ENCODE measurements at places on chromosomes 4 and X.

DNA sequence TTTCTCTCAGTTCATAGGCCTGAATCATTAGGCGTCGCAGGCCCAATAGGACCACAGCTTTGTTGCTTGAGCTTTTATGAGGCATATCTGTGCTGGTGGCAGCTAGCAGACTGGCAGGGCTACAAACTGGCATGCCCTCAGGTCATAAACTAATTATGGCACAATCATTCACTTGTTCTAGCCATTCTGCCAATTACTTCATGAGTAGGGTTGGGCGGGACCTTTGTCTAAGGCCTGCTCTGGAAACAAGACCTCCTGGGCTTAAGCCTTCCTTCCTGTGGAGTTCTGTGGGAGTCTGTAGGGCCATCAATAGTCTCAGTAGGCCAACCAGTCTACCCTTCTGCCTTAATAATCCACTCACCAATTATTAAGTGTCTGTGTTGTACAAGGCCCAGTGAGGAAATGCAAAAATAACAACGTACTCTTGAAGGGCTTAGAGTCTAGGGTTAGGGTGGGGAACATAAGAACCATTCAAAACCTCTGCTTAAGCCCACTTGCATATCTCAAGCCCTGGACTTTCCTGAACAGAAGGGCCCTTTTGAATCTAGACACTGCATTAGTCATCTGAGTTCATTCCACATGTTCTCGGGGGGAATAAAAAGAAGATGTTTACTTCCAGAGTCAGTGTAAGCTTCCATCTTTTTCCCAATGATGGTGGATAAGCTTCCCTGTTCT lies 44.5 kb downstream of the SHROOM4 start:
- DNase-seq, result no peak

DNA sequence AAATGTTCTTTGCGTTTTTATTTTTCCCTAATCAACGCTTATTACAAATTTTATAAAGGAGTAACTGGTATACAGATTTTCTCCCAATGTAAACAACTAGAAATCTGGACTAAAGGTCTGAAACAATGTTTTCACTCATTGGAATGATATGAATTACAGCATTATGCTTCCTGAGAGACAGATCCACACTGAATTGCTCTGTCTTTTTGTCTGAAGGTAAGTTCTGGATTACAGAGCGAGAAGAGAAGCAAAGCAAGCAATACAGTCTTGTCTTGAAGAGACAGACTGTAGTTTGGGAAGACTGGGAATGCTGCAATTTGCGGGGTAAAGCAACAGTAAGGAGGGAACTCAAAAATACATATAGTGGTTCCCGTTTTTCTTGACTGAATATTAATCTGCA lies 262.2 kb upstream of the PABPC4L start:
- no peak for DNase-seq

DNA sequence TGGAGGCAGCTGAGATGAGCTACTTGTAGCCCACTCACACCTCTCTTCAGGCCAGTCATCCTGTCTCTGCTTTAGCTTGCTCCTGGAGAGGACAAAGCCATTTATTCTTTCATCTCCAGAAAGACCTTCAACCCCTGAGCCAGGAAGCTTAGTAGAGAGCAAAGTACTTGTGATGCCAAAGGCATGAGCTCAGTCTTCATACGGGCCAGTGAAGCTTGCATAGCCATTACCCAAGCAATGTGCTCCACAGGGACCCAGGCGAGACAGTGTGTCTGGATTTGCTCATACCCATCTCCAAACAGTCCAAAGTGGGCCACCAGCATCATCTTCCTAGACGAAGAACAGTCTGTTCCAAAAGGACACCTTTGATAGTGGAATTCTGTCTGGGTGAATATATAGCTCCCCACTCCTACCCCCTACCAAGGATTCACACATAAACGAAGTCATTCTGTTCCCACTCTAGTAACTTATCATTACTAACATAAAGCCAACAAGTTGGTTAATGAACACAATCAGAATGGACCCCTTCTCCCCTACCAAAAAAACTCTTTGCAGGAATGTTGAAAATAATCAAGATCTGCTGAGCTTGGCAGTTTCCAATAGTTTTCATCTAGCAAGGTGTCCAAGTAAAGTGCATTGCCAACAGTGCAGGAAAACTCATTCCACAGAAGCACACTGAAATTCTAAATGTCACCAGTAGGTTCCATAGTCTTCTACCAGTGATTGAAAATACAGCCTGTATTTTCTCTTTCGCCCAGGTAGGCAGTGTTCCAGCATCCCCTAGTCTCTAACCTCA lies 6.7 kb downstream of the TNMD start:
- DNase-seq, result no peak

DNA sequence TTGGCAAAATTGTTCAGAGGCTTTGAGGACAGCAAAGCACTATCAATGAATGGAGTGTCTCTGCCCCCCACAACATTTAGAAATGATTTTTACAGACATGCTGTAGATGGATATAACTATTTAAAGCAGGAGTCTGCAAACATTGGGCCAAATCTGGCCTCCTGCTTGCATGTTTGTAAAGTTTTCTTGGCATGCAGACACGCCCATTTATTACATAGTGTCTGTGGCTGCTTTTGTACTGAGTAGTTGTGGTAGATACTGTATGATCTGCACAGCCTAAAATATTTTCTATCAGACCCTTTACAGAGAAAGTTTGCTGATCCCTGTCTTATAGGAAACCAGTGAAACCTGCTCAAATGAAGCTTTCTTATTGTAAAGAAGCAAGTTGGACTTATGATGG lies 45.5 kb upstream of the PHEX start:
- no peak for DNase-seq

DNA sequence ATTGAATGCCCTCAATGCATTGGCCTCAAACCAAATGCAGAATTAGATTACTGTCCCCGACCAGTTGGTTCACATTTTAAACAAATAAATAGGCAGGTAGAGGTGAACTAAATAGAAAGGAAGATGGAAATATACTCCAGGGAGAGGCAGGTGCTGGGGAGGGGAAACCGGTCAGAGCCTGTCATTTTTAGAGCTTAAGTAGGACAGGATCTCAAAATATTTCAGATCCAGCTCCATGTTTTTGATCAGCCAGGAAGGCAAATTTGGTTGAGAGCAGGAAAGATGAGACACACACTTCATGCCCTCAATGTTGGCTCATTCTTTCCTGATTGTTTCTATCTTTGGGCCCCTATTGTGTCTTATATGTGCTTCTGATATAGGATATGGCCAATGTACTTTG lies 206.7 kb downstream of the SHROOM3 start:
- DNase-seq, result no peak

DNA sequence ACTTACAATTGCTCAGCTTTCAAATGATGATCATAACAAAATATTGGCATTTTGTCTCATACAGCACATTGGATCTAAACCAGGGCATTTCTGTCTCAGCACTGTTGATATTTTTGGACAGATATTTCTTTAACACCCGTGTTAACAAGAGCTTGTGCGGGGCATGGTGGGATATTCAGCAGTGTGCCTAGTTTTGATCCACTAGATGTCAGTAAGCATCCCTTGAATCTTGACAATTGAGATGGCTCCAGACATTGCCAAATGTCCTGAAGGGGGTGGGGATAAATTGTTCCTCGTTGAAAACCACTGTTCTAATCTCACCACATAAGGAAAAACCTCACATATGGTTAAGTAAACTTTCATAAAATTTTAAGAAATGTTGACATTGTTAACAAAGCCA lies 806.3 kb downstream of the STIM2 start:
- DNase-seq, result no peak

DNA sequence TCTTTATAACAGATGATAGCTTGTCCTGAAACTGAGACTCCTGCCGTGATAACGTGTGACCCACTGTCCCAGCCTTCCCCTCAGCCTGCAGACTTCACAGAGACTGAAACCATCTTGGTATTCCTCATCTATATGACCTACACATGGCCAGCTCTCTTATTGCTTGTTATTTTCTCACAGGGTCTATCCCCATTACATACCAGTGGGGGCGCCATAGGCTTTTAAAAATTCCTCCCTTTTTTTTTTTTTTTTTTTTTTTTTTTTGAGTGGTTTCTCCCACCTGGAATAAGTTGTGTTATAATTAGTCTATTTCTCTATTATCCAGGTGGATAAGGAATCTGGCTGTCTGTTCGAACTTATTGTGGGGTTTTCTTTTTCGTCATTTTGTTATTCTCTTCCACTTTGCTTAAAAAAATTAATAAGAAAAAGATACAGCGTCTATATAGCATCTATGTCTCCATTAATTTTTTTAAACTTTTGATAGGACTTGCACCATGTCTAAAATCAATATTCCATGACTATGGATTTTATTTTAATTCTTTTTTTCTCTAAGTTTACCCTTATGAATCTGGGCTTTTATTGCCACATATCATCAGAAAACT lies 47.2 kb downstream of the GYG2 start:
- no peak for DNase-seq

DNA sequence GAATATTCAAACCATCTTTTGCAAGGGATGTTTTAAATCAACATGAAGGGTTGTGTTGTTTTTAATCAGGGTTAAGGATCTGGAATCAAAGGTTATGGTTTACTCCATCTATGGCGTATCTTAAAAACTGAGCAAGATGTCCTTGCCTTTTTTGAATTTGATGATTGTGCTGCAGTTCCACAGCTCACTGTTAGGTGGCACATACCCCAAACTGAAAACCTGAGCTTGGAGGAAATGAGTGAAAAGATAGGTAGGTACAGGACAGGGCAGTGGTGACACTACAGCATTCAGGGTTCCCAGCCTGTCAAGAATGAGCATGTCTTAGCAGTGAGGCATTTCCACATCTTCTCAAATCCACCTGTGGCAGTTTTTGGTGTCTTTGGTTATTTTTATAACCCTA lies 13.1 kb upstream of the EOLA1 start:
- no peak for DNase-seq

- DNase-seq, result no peak
Measured at GRCh38 chr4:106273831-106274230, 42.2 kb downstream of the TBCK start.

DNA sequence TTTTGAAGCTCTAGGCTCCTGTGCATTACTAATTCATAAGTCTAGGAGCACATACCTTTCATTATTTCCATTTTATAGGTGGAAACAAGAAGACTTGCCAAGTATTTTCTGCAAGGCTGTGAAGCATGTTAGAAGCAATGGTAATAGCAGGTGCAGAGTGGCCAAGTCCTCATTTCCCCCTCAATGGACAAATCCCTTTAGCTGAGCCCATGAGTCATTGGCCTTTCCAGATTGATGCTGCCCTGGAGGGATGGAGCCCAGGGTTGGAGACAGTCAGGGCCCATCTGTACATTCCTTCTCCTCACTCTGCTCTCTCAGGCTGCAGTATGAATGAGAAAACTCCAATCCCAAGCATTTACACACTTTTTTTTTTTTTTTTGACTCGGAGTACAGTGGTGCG lies 6.6 kb downstream of the MGST2 start:
- DNase-seq, result no peak

- DNase-seq, result no peak
Measured at GRCh38 chrX:78111140-78111931, 7.3 kb downstream of the PGK1 start.

- no peak for DNase-seq
Measured at GRCh38 chrX:134251241-134251640, 14.3 kb downstream of the CCDC160 start.

DNA sequence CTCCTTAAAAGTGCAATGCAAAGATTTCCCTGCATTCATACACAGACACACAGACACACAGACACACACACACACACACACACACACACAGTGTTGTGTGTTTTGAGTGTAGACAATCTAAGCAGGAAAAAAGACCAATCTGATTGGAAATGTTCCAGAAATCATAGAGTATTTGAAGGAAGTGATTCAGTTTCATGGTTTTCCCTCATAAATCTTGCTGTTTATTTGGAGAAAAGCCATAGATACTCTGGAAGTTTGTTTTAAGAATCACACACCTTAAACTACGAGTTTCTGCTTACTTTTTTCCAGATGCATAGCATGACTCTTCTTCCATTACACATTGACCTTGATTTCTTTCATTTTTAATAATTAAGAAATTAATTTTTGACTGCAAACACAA lies 298.5 kb upstream of the BMP3 start:
- no peak for DNase-seq

All from amniotic stem cell (primary cell).